ENCODE measurements at places on chromosomes 5 and 9.
A peak's percentile ranks its signal among the peaks of the same experiment; 100 is the strongest.

GRCh38 chr5:76298852-76299251 is 104.2 kb upstream of the IQGAP2 start:
- DNase-seq = no peak

- DNase-seq = no peak
Observed at GRCh38 chr5:171166766-171167165, 142.3 kb upstream of the TLX3 start.

DNA sequence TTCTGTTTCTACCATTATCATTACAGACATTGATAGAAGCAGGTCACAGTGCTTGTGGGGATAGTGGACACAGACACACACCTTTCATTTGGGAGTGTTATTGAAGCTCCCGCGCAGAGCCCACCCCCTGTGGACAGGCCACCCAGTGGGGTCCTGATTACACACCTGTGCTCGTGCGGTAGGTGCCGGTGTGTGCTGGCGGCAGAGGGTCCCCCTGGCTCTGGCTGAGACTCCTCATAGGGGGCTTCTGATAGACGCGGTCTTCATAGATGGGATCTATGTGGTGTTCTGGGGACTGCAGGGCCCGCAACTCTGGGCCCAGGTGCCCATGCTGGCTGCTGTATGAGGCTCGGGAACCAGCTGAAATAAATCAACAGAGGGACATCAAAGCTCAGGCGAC is 539.7 kb downstream of the CTNND2 start:
- no peak for DNase-seq

GRCh38 chr9:86043999-86044398 is 55.4 kb downstream of the GOLM1 start:
- DNase-seq = no peak

- DNase-seq = no peak
Observed at GRCh38 chr5:87888139-87888538, 380.5 kb downstream of the TMEM161B start.

- DNase-seq = peak; percentile 29
Observed at GRCh38 chr5:133930061-133930812, 38.2 kb downstream of the C5orf15 start.

GRCh38 chr5:139908749-139909148 is 113.1 kb downstream of the PSD2 start:
- DNase-seq = no peak

DNA sequence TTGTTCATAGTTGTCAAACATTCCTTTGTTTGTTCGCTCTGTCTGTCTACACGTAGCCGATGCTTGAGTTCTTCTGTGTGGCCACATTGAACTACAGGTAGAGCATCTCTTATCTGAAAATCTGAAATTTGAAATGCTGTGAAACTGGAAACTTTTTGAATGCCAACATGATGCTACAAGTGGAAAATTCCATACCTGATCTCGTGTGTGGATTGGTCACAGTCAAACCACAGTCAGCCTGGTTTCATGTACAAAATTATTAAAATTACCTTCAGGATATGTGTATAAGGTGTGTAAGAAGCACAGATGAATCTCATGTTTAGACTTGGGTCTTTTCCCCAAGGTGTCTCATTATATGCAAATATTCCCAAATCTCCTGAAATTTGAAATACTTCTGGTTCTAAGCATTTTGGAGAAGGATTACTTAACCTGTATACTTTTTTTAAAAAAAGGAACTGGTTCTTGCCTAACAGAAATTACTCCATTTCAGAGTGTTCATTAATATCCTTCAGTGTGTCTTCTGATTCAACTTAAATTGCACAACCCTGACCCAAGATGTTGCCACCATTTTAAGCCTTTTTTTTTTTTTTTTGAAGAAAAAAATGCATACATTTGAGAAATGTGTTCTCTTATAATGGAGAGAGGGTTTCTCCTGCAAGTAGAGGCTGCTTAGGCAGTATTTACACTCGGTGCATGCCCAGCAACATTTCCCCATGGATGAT is 254.3 kb downstream of the MAST4 start:
- no peak for DNase-seq

DNA sequence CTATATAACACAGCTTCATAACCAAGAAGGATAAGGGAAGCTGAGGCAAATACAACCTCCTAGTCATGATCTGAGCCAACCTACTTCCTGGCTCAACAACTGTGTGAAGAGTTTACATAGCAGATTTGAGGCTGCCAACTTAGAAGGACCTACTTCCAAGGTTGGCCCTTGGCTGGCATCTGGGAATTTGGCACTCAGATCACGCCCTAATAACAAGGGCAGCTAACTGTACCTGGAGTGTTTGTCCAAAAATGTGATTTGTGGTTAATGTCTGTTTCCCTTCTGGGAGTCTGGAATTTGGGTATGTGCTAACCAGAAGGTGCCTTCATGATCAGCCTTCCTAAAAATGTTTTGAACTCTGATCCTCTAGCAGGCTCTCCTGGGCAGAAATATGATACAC is 287.2 kb downstream of the CAAP1 start:
- no peak for DNase-seq

GRCh38 chr5:120874081-120874862 is 410.2 kb downstream of the PRR16 start:
- DNase-seq = no peak

DNA sequence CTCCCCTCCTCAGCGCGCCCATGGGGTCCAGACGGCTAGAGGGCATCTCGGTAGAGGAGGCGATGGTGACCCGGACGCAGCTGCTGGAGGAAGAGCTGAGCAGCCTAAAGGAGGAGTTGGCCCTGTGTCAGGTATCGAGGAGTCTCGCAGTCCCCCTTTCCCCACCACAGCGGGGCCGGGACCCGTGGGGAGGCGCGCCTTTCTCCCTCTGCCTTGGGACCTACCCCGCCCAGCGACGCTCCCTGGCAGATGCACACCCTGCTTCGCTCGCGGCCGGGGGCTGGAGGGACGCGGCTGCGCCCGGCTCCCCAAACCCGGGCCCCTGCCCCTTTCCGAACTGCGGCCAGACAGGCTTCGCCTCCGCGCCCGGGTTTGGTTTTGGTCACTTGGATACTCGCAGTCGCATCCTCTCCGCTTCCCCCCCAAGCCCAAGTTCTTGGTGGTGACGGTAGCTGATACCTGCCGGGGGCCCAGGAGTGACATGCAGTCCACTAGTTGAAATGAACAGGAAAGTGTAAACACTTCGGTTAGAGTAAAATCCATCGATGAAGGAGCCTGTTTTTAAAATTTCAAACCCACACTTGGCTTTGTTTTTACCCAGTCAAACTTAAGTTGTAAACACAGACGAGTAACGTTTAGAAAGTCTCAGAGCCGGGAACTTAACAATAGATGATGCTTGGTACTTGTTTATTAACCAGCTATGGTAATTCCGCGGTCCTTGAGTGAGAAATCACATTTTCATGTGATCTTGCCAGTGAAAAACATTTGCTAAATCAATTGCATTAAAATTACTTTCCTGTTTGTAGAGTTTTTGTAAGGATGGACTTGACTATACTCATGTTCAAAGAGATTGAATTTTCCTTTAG is 688 bp downstream of the CNTLN start:
- DNase-seq = peak; percentile 84

- DNase-seq = no peak
Observed at GRCh38 chr5:142746532-142747433, 23.4 kb upstream of the ARHGAP26 start.

- DNase-seq = no peak
Observed at GRCh38 chr5:121969660-121970295, 8.0 kb downstream of the SRFBP1 start.

DNA sequence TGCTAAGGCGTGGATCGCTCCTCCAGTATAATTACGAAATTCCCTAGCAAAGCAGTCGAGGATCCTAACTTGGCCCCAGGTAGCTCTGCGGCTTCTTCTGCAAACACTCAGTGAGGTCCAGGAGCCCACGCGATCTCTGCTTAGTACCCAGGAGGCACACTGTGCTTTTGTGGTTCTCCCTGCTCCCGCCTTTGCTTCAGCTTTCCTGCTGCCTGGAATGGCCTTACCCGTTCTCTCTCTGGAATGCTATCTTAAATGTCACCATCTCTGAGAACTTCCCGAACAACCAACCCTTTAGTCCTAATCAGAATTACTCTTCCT is 639 bp downstream of the INVS start:
- DNase-seq = no peak

DNA sequence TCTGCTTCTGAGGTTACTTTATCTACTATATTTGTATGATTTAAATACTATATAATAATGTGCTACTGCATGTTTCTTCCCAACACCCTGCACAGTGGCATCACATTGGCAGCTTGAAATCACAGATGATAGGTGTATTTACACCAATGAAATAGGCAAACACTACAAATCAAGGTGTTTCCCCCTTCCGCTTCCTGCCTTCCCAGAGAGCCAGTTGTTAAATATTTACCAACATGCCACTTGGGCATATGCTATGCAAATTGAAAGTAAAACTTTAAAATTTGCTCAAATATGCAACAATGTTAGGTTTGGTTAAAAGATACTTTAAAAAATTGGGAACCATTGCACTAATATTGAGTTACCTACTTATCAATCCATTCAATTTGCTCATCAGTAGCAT is 58.2 kb upstream of the SMARCA2 start:
- DNase-seq = no peak

DNA sequence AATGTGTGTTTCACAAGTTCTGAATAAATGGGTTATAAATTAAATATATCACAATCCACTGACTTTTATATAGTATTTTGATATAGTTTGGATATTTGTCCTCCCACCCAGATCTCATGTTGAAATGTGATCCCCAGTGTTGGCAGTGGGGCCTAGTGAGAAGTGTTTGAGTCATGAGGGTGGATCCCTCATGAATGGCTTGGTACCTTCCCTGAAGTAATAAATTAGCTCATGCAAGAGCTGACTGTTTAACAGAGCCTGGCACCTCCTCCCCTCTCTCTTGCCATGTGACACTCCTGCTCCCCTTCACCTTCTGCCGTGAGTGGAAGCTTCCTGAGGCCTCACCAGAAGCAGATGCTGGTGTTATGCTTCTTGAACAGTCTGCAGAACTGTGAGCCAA is 127.9 kb upstream of the PALM2AKAP2 start:
- no peak for DNase-seq

DNA sequence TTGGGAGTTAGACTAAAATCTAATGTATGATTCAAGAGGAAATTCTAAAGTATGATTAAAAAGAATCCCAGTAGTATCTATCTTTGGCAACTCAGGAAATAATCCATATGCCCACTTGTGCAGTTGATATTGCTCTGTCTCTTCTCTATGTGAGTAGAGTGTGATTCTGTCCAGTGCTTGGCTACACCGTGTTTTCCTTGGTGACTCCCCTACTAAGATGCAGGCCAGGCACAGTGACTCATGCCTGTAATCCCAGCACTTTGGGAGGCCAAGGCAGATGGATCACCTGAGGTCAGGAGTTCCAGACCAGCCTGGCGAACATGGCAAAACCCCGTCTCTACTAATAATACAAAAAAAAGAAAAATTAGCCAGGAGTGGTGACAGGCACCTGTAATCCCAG is 495.4 kb downstream of the MAT2B start:
- DNase-seq = no peak

- no peak for DNase-seq
Observed at GRCh38 chr5:321726-322251, 275 bp downstream of the AHRR start.

DNA sequence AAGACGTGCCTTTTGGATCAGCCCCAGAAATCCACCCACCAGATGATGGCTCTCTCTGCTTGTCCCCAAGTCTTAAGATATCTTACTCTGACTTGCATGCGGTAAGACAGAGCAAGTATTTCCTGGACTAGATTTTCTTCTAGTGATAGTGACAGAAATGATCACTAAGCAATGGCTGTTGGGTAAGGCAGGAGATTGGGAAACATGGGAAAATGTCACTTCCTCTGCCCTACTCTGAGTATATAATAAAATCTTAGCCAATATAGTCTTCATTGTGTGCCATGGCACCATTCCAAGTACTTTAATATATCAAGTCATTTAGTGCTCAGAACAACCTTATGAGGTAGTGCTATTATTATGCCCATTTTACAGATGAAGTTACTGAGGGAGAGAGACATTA is 31.0 kb upstream of the GNA14 start:
- no peak for DNase-seq
